Upper lobe of right lung (tissue), 1 donor: ENCODE measurements at places on chromosomes 7 and 10. TPM values are rescaled to one million over a fixed set of nuclear protein-coding genes. Genes with fewer than 3 reads are reported as not detected.

The RBP3 gene
- total RNA-seq, result not detected

The KLF14 gene
- total RNA-seq, result not detected

The SORBS1 gene
- total RNA-seq, result 50.7 TPM

The SLC18A2 gene
- total RNA-seq, result 5.2 TPM

The MRLN gene
- total RNA-seq, result not detected

The OR13A1 gene
- not detected for total RNA-seq

The COA1 gene
- total RNA-seq, result 47.9 TPM

DNA sequence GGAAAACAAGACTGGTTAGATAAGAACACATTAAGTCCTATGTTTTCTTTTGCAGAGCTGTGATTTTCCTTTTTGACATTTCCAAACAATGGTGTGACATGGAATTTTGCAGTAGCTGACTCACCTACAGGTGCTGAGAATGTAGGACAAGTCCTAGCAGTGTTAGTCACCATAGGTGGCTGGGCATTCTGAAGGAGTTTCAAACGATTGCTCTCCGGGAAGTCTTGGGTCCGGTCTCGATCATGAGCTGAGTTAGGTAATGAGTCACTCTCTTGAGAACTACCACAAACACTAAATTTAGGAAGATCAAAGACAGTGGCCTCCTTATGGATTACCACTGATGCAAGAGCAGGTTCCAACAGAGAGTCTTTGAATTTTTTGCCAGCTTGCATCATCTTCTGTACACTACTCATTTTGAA lies 3.6 kb downstream of the FIGNL1 start:
- no peak for DNase-seq

- no peak for DNase-seq
Measured at GRCh38 chr7:30331338-30331737, 46.9 kb downstream of the ZNRF2 start.

GRCh38 chr7:116571037-116571436 lies 46.2 kb downstream of the CAV1 start:
- DNase-seq, result no peak

DNA sequence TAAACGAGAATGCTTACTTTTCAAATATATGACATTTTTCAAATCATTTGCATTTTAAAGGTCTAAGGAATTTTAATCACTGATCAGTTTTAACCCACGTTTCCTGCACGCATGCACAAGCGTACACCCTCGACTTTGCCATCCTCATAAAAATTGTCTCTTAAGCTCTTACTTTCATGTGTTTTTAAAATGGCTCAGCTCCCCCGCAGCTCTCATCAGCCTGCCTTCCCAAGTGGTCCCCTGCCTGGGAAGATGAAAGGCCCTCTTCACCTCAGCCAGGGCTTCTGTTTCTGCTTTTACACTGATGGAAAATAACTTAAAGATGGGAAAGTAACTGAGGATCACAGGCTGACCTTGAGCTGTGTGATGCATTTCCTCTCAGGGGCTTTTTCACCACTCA lies 131.6 kb upstream of the LSM8 start:
- no peak for DNase-seq

DNA sequence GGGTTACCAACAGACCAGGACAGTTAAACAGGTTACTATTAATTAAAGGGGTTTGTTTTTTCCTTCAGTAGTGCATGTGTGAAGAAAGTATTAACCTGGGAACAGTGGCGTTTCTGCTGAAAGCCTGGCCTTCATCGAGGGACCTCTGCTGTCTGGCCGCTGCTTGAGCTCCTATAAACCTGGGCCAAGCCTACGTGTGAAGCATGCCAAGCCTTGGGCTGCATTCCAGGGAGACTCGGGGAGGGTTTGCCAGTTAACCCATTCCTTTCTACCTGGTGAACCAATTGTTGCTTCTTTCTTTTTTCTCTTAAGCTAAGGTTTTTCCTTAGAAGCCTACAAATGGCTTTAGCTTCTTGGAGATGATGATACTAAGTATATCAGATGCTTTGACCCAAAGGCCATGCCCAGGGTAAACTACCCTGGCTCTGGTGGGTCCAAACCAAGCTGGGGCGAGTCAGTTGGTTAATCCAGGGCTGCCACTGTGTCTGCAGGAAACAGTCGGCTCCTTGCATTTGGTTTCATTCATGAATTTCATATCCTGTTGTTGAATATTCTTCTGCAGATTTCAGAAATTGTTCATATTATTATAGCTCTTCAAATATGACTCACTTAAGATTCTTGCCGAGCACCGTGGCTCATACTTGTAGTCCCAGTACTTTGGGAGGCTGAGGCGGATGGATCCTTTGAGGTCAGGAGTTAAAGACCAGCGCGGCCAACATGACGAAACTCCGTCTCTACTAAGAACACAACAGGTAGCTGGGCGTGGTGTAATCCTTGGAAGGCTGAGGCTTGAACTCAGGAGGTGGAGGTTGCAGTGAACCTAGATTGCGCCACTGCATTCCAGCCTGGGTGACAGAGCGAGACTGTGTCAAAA lies 23.8 kb downstream of the PFKP start:
- DNase-seq, result peak; percentile 81

- peak; percentile 76 for DNase-seq
Measured at GRCh38 chr7:128841921-128842673, 11.9 kb downstream of the FLNC start.

GRCh38 chr7:24227603-24228359 lies 56.2 kb upstream of the NPY start:
- DNase-seq, result no peak

- no peak for DNase-seq
Measured at GRCh38 chr7:44132039-44132438, 8.7 kb upstream of the POLD2 start.

DNA sequence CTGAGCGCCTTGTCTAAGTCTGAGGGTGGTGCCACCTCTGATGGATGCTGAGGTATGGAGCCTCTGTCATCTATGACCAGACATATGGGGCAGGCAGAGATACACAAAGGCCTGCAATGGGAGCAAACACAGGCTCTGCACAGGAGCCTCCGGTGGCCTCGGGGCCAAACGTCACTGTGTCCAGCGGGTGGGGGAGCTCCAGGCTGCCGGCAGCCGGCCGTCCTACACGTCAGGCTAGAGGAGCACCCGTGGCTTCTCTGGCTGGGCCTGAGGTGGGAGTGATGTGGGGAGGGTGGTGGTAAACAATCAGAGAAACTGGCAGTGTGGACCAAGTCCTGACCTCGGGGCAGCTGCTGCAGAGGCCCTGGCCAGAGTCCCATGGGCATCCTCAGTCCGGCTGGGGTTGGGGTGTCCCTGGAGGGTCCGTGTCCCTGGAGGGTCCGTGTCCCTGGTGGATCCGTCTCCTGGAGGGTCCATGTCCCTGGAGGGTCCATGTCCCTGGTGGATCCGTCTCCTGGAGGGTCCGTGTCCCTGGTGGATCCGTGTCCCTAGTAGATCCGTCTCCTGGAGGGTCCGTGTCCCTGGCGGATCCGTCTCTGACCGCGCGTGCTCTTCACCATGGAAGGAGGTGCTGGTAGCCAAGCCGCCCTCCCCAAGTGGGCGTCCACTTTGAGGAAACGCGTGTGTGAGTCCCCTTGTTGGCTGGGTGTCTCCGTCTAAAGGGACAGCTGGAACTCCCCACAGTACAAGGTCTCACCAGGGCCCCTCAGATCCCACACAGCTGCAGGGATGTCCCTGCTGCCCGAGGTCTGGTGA lies 24.2 kb upstream of the FAM20C start:
- peak; percentile 58 for DNase-seq

DNA sequence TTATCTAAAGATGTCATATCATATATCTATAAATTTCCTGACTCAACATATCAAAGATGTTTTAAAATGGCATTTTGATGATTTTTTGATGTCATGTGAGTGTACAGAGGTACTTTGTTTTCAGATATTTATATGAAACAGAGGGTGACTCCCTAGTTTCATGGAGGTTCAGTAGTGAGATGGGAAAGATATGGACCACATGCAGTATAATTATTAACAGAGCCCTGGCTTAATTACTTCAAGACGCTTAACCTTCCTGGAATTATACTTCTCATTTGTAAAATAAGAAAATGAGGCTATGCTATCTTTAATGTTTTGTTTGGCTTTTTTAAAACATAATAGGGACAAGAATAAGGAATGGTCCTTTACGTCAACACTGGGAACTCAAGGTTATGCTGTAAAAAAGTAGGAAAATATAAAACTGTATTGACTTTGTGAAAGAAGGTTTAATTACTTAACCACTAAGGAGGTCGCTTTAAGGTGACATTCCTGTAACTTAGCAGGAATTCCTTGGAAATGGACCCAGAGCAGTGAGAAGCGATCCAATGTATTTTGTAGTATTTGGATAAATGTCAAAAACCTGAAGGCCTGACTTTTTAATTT lies 821.0 kb upstream of the IGFBP3 start:
- DNase-seq, result no peak

DNA sequence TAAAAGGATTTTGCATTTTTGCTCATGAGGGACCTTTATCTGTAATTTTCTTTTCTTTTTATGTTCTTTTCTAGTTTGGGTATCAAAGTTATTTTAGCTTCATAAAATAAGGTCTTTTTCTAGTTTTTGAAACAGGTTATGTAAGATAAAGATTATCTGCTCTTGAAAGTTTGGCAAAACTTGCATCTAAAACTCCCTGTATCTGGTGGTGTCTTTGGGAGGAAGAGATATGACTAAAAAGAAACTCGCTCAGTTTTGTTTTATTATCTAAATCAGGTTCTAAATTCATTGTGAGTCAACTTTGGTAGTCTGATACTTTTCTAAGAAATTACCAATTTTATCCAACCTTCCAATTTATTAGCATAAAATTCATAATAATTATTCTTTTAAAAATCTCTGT lies 55.1 kb downstream of the VCL start:
- no peak for DNase-seq

DNA sequence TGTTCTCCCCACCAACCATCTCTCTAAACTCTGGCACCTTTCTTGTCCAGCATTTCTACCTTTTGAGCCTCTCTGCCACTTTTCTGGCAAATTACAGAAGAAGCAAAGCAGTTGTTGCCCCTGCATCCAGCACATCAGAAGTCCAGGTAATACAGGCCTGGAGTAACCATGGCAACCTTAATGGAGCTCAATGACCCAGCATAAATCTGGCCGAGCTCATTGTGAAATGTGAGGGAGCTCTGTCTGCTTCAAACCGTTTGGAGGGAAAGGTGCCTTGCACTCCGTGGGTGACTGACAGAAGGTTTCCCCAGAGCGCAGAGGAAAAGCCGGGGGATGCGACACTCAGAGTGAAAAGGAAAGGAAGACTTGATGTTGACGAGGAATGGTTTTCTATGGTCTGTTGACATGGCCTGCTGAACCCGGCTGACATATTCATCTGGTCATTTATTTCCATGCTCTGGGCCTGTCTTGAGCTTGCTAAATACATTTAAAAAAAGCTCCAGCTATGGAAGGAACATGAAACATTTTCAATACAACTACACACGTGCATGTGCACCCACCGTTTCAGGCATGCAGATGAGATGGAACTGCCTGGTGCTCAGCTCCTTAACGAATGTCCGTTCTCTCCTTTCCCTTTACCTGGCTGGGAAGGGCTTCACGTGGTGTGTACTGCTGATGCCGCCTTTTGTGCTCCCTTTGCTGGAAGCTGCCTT lies 74.9 kb downstream of the ADRA2A start:
- DNase-seq, result no peak

DNA sequence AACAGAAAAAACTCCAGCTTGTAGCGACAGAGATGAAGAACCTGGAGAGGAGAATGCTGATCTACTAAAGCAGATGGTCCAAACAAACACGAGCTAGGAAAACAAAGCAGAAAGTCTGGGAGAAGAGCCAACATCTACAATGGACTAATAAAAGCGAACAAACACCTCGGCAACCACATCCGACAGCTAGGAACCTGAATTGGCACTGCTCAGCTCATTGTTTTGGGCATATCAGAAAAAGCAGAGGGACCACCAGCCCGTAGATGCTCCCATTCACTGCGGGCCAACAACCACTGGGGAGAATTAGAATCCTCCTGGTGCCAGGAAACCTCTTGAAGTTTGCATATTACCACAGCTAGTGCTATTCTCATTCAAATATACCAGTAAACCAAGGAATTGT lies 204.7 kb downstream of the NXPH1 start:
- DNase-seq, result no peak
